NCI-H187 (cell line): ENCODE measurements at places on chromosomes 5 and 9.

DNA sequence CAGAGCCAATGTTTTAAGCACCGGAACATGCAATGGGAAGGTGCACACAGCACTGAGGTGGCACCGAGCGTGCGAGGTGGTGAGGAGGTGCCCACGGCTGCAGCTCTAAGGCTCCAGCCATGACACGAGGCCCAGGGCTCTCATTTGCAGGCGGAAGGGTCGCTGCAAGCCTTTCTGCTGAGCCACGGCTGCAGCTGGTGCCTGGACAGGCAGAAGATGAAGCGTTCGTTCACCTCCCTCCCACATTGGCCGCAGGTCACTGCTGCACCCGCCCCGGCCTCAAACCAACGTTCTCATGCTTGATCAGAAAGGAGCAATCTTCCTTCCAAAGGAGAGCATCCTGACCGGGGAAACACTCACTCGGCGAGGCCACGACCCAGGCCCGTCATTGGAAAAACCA is 4.5 kb upstream of the INPP5E start:
- no peak for DNase-seq

DNA sequence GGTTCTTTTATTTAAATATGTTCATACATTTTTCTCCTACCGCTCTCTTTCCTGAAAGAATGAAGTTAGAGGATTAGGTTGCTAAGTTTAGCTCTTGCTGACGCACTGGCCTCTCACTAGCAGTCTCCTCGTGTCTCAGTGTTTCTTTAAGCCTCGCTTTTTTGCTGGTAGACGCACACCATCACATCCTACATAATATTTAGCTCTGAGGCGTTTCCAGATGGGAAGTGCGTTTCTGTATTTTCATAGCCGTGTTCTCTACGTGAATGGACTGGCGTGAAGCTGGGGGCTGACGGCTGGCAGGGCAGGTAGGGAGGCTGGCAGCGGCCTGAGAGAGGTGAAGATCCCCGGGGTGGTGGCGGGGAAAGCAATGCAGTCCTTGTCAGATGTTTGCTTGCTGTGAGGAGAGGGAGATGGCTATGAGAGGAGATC is 79.2 kb upstream of the SPRY4 start:
- no peak for DNase-seq

DNA sequence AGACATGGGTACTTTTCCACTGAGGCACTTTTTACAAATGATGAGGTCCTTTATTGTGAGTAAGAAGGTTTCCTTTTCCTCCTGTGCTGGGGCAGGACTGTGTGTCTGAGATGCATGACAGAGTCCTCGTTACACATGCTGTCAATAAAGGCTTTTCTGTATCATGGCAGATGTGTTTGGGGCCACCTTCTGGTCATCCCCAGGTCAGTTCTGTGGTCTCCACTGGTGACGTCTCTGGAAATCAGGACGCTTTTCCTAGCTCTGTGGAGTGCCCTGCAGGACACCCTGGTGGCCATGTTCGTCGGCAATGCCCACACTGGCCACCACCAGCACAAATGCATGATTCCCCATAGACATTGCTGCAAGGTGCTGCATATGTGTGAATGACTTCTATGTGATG is 2.8 kb downstream of the CMBL start:
- DNase-seq = no peak

- DNase-seq = no peak
Measured at GRCh38 chr5:142014911-142015584, 2.2 kb upstream of the GNPDA1 start.

GRCh38 chr9:8365029-8365428 is 565.5 kb upstream of the DMAC1 start:
- no peak for DNase-seq

GRCh38 chr9:17315341-17315740 is 180.5 kb downstream of the CNTLN start:
- no peak for DNase-seq

DNA sequence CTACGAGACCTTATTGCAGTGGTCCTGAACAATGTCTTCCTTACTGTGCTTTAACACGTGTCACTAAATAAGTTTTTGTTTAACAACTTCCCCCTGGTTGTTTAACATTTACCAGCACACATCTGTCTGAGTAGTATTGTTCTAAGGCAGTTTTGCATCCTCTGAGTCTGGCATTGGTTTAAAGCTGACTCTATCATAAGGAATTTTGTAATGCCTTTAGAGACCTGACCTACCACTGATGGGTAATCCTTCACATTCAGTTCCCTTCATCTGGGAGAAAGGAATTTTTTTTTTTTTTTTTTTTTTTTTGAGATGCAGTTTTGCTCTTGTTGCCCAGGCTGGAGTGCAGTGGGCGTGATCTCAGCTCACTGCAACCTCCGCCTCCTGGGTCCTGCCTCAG is 20.0 kb upstream of the PCAT7 start:
- no peak for DNase-seq

- no peak for DNase-seq
Measured at GRCh38 chr9:137592767-137593166, 2.5 kb upstream of the ZMYND19 start.

DNA sequence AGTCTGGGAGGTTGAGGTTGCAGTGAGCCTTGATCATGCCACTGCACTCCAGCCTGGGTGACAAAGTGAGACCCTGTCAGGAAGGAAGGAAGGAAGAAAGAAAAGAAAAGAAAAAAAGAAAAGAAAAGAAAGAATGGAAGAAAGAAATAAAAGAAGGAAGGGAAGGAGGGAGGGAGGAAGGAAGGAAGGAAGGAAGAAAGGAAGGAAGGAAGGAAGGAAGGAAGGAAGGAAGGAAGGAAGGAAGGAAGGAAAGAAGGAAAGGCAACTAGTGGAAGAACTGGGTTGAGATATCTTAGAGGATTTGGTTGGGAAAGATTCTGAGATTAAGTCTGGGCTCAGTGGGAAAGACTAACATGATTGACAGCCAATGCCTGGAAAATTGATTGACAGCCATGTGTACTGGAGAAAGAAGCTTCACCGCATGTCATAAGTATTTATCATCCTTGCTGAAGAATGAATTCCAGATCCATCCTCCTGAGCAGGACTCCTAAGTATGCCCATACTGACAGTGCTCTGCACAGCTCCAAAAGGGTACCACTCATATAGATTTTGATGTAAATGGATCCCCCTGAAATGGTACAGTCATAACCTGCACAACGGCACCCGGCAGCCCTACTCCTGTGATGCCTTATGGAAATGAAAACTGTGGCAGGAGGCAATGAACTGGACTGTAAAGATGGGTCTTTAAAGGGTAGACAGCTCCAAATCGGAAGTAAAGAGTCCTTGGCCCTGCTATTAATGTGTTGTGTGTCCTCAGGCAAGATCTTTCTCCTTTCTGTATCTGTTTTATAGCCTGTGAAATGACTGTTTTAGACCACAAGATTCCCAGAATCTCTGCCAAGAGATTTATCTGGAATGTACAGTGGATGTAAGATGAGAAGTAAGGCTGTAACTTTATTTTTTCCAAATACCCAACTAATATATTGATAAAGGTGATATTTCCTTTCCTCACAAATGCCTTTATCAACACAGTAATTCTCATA is 16.9 kb upstream of the ADRA1B start:
- no peak for DNase-seq
